Transverse colon (tissue), 4 donors: ENCODE measurements at places on chromosomes 7 and 10. TPM values are rescaled to one million over a fixed set of nuclear protein-coding genes. Genes with fewer than 3 reads are reported as not detected.

DNA sequence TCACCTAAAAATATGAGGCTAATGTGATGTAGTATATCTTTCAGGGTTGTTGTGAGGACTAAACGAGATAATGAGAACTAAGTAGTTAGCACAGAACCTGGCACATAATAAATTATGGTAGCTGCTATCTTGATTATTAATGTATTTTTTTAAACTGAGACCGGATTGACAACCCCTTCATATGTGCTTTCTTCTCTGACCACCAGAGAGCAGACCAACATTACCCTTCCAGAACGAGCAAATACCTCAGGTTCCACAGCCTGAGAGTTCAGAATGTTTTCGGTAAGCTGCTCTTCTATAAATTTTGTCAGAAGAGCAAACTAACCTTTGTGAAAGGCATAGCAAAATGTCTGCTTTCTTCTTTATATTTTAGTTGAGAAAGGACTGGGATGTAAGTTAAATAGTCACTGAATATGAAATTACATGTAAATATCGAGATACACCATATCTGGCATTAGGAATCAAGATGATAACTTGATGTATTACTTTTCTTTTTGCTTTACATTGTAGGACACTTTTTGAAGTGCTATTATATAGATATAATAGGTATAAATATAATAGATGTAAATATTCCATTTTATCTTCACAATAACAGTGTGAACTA, 13.6 kb upstream of the BPGM start:
- no peak for DNase-seq

Gene ACTL6B
- total RNA-seq, result not detected

Gene SFTPA1
- not detected for total RNA-seq

- DNase-seq, result no peak
Measured at GRCh38 chr10:73590881-73591799, at the start of gene USP54. USP54 (minus strand) TSS chr10:73591342; CDS start chr10:73575658, 15,684 bp downstream.

Gene TLL2
- 0.96 TPM for total RNA-seq

- no peak for DNase-seq
Measured at GRCh38 chr7:84506151-84506550, 311.6 kb upstream of the SEMA3A start.

DNA sequence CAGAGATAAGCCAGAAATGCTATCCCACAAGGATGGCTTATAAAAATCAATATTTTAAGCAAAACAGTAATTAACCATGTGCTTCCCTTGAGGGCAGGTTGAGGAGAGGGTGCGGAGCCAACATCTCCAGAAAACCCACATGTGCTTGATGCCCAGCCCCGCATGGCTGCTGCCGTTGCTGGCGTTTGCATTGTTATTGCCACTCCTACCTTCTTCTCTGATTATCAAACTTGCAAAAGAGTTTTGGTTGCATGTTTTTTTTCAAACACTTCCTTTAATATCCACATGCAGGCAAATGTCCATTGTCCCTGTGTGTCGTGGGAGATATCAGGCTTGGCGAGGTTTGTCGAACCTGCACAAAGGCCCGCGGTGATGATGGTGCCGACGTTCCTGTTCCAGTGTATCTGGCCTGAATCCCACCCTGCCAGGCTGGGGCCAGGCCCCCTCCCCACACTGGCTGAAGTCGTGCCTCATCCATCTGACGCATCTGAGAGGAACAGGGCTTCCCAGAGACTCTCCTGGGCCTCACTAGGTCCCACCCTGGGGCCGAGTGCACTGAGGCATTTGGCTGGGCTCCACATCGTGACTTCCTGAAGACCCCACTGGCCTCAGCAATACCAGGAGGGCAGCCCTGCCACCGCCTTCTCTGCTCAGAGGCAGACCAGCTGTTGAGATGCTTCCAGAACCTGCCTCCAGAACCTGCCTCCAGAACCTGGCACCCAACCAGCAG, 40.9 kb downstream of the TCERG1L start:
- DNase-seq, result no peak

- DNase-seq, result no peak
Measured at GRCh38 chr10:103690281-103690680, 165.1 kb downstream of the SH3PXD2A start.
